ENCODE measurements at places on chromosomes 4 and X.

DNA sequence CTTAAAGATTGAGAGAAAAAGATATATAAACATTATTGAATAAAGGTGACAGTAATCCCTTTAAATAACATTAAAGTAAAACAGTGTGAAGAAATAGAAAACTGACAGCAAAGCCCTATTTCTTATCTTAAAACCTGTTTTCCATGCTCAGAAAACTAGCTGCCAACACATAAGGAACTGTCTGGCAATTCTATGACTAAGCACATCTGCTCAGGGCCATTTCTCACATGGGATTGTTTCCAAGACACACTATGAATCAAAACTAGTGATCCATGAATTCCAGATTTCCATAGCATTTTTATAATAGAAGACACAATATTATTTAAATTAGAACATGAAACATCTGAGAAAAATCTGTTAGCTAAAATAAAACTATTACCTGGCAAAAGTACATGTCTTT lies 113.4 kb downstream of the SCLT1 start:
- DNase-seq, result no peak

- no peak for DNase-seq
These were observed 203.3 kb downstream of the ANTXR2 start for GRCh38 chr4:79869597-79870237.

GRCh38 chr4:106909486-106910188 lies 126.5 kb downstream of the DKK2 start:
- DNase-seq, result no peak

GRCh38 chrX:71365356-71365874 lies 742 bp upstream of the TAF1 start:
- no peak for DNase-seq

- DNase-seq, result no peak
These were observed 224.5 kb upstream of the TENM3 start for GRCh38 chr4:182018691-182019090.

DNA sequence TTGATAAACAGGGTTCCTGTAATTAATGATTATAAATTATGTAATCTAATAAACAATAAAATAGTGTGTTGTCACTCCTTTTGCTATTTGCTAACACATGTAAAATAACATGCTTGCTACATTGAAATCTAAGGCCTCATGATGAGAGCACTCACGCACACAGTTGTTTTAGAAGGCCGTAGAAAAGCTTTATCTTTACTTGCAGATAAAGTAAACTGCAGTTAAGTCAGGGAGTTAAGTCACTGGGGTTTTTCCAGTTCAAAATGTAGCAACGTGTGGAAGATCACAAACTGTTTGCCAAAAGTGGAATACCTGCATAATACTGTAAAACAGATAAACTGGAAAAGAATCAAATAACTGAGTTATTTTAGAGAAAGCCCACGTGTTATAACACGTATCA lies 187.3 kb upstream of the PACRGL start:
- no peak for DNase-seq

DNA sequence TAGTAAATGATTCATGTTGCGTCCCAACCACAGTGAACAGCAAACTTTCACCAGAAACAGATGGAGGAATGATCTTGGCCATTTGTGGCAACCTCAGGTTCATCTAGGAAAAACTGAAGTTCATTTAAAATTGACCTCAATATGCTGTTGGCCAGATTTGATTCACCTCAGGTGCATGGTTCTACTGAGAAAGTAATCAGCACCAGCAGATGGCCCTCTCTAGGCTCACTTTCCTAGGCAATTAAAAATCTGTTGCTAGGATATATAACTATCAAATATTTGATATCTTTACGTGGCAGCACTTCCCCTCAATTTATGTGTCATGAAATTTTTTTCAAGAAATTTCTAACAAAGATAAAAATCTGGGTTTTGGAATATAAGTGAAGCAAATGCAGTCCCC lies 344.7 kb downstream of the GALNTL6 start:
- no peak for DNase-seq

DNA sequence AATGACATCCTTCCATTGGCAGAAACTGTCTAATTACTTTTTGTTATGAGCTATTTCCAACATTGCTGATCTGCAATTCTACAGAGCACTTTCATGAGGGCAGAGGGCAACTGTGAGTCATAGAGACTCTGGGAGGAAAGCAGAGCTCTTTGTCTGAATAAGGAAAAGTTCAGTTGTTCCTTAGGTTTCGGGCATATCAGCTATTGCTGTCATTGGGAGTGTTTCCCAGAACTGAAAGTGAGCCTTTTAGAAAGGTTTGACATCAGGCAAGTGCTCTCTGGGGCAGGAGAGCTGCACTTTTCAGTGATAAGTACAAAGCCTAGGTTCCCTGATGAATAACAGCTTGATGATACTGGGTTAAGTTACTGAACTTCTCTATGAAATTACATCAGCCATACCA lies 119.2 kb upstream of the EDNRA start:
- no peak for DNase-seq

DNA sequence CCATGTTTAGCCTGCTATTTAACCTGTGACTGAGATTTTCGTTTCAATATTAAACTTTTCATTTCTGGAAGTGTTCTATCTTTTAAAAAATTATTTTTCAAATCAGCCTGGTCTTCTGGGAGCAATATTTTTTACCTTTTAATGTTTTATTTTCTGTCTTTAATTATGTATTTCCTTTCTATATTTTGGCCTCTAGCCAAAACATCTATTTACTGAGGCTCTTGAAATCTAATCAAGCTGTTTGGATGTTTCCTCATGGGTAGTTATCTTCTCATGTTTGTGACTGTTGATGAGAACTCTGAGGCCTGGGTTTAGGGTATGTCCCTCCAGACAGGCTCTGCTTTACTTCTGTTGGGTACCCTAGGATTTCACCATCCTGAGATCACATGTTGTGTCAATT lies 10.3 kb upstream of the SLC10A4 start:
- no peak for DNase-seq

- DNase-seq, result no peak
These were observed 22.6 kb downstream of the ASB11 start for GRCh38 chrX:15292861-15293260.

DNA sequence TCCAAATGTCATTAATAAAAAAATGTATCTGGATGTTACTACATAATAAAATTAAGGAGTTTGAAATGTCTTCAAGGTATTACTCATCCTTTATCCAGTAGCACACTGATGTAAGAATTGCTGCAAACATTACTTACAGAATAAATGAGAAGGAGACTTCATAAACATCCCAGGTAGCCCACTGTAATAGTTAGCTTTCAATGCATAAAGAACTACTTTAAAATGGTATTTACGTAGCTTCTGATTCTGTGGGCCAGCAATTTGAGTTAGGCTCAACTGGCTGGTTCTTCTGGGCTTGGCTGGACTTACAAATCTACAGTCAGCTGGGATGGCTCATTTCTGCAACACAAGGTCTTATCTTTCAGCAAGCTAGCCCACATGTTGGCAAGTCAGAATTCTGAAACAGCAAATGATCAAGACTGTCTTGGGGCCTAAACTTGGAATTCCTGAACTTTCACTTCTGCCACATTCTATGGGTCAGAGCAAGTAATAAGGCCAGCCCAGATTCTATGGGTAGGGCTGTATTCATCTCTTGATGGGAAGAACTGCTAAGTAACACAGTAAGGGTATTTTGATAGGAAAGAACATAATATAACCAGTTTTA lies 522.5 kb downstream of the IQCM start:
- DNase-seq, result no peak

DNA sequence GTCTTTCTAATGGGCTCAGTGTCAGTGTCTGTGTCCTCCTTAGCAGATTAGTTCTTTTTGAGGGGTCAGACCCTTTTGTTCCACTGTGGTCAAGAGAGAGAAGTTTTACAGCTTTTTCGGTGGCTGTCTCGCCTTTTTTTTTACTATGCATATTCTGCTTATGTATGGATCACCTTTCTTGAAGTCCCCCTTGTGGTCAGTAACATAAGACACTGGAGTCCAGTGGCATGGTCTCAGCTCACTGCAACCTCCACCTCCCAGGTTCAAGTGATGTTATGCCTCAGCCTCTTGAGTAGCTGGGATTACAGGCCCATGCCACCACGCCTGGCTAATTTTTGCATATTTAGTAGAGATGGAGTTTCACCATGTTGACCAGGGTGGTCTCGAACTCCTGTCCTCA lies 54.0 kb upstream of the PGRMC2 start:
- DNase-seq, result no peak

DNA sequence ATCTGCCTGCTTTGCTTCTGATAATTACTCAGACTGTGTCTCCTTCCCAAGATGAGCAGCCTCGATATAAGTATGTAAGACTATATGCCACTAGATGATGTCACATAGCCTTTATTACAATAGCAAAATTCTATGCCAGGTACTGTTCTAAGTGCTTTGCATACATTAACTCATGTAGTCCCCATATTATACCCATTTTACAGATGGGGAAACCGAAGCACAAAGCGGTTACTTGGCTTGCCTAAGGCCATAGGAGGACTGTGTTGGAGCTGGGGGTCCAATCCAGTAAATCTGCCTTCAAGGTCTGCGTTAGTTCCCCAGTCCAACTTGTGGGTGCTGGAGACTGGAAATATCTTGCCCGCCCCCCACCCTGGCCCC lies 826 bp upstream of the SCML1 start:
- DNase-seq, result no peak

DNA sequence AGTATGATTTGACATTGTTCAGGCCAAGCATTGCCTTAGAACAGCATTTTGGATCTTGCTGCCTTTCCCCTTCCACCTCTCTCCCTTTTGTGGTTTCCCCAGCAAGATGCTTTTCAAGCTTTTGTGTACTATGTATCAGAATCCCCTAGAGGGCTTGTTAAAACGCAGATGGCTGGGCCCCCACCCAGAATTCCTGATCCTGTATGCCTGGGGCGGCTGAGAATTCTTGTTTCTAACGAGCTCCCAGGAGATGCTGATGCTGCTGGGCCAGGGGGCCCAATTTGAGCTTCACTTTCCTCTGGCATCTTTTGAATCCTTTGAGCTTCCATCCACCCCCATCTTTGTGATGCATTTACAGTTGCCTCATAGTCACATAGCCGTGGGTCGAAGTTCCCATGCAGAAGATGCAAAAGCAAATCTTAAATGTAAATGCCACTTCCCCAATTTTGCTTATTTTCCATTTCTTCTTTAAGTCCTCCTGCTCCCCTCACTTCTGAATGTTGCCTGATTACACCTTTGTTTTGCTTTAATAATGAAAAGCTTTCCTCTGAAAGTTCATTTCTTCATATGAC lies 18.5 kb downstream of the HCCS start:
- no peak for DNase-seq

DNA sequence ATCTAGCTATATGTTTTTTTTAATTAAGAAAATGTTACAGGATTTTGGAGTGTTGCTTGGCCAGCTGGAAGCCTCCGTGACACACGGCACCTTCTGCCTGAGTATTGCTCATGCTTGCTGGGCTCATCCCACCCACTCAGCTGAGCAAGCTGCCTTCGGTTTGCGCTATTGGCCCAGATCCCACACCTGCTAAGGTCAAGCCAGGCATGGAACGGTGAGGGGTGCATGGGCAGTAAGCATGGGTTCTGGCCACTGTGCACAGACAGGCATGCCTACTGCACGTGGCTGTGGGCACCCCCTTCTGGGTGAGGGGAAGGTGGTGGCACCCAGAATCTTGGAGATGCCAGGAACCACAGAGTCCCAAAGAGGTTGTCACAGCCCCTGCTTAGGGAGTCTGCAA lies 1178.4 kb upstream of the PCDH7 start:
- no peak for DNase-seq

- no peak for DNase-seq
These were observed 342.0 kb downstream of the GBA3 start for GRCh38 chr4:23034731-23035130.

DNA sequence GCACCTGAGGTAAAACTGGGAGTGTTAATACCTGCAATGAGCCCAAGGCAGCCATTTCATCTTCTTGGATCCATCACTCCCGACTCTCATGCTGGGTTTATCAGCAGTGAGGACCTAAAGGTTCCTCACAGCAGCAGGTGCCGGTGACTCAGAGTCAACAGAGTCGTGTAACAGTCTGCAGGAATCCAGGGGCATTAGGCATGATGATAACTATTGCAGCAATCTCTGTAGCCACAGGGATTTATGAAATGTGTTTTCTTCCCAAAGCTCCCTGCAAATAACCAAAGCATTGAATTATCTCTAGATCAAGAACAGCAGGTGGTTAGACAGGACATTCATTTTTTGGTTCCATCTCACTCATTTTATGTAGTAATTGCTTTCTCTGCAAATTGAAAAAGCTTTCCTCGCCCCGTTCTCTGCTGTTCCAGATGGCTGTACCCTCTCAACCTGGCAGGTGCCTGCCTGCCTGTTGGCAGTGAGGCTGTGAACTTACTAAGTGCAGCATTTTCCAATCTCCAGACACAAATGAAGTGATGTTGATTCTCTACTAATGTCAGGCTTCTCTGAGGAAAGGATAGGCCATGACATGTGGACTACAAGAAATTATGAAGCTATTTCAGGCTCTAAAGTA lies 48.1 kb upstream of the TSPAN7 start:
- DNase-seq, result no peak
